AG20443 (cell line): ENCODE measurements at places on chromosomes 6 and 20.

DNA sequence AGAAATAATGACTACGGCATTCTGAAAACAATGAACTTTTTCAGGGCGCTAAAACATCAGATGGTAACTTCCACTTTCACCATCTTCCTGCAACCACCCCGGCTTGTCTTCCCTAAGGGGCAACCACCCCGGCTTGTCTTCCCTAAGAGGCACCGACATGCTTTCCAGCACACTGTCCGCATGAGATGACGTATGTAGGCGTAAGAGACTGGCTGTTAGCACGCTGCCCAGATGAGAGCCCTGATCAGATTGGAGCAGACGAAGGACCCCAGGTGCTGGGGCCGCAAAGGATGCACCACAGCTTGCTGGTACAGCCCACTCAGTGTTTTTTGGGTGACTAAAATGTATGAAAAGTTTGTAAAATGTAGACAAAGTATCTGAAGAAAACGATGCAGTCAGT, 29.3 kb downstream of the ASCC3 start:
- no peak for DNase-seq

GRCh38 chr6:24659561-24659960, 7.1 kb downstream of the TDP2 start:
- no peak for DNase-seq

DNA sequence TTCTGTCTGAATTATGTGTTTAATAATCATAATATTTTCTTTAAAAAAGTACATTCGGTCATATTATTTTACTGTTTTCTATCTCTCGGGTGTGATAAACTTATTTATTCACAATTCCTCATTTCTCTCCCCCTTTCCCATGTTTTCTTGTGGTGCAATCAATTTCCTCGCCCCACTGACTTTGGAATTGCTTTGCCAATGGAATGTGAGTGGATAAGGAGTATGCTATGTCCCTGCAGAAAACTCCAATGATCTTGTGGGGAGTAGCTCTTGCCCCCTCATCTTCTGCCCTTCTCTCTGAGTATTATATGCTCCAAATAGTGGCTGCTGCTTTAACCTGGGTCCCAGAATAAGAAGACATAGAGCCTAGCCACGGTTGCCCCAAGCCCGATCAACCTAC, 64.1 kb downstream of the HMGN3 start:
- DNase-seq: no peak

DNA sequence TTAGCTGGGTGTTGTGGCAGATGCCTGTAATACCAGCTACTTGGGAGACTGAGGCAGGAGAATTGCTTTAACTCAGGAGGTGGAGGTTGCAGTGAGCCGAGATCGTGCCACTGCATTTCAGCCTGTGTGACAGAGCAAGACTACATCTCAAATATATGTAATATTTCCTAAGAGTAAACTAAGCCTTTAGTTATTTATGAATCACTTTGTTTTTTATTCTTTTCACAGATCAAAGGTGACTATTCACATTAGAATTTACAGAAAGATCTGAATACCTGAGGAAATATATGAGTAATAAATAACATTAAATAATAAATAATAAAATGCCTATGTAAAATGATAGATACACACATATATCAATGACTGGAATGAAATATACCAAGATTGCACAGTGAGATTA, 630.8 kb upstream of the IMPG1 start:
- no peak for DNase-seq

- DNase-seq: no peak
Observed at GRCh38 chr20:3177746-3178485, 4.6 kb upstream of the LZTS3 start.

DNA sequence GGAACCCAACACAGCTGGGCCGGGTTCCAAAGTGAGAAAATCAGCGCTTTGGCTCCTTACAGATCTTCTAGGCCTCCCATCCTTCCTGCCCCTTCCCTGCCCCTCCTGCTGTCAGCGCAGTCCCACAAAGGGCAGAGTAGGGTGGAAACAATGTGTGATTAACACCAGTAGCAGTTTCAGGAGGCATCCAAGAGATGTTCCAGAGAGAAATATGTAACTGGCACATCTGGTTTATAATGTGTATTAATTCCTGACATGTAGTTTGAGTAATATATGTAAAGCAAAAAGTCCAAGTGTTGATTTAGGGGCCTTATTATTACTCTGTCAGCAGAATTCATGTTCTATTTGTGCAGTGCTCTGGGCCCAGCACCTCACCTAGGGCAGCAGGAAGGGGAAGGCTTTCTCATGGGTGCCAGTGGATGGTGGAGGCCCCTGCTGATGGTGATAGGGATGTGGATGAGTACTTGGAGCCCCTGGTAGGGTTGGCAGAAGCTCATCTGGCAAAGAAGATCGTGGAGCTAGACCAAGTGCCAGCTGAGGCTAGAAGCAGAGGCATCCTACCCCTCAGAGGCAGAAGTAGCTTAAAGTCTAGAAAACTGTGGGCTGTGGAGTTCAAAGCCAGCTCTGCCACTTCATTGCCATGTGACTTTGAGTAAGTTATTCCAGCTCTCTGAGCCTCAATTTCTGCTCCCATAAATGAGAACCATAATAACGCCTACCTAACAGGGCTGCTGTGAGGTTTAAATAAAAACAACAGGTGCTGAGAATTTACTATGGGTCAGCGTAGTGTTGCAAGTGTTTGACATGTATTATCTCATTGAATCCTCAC, 22.4 kb upstream of the RALY start:
- no peak for DNase-seq
